Osteoblast (primary cell): ENCODE measurements at places on chromosomes 13 and 19. TPM values are rescaled to one million over a fixed set of nuclear protein-coding genes. Genes with fewer than 3 reads are reported as not detected.

SIGLEC7 gene
- not detected in 2 replicates for total RNA-seq

RGL3 gene
- 0.29 and 0.36 TPM in 2 replicates for total RNA-seq

KLHL26 gene
- 5.1 and 5.3 TPM in 2 replicates for total RNA-seq

GSX1 gene
- not detected in 2 replicates for total RNA-seq

SMARCA4 gene
- 52.2 and 52.8 TPM in 2 replicates for total RNA-seq

C19orf85 gene
- not detected in 2 replicates for total RNA-seq

MOB3A gene
- total RNA-seq, result 34.0 and 35.1 TPM in 2 replicates

LIPE gene
- 1.8 and 2.7 TPM in 2 replicates for total RNA-seq

FOSB gene
- 3.3 and 3.8 TPM in 2 replicates for total RNA-seq

CLEC4G gene
- total RNA-seq, result not detected in 2 replicates

ZNF763 gene
- total RNA-seq, result 2.5 and 2.9 TPM in 2 replicates

NCLN gene
- 37.7 and 39.4 TPM in 2 replicates for total RNA-seq

ACP5 gene
- total RNA-seq, result 0.59 and 2.5 TPM in 2 replicates

RNF113B gene
- not detected in 2 replicates for total RNA-seq

SERP2 gene
- total RNA-seq, result 5.8 and 6.5 TPM in 2 replicates

LSR gene
- total RNA-seq, result 0.29 and 0.36 TPM in 2 replicates

SHISA7 gene
- total RNA-seq, result not detected in 2 replicates

ANKRD24 gene
- 0.29 and 0.72 TPM in 2 replicates for total RNA-seq

CFD gene
- 8.3 and 19.9 TPM in 2 replicates for total RNA-seq

CCDC159 gene
- 4.0 and 8.0 TPM in 2 replicates for total RNA-seq

PSPC1 gene
- total RNA-seq, result 56.6 and 59.0 TPM in 2 replicates

NCAN gene
- total RNA-seq, result under 0.01 TPM in 1 of 2 replicates, not detected in the other

HPN gene
- total RNA-seq, result under 0.01 and 0.29 TPM in 2 replicates

ZNF730 gene
- total RNA-seq, result 0.72 and 1.2 TPM in 2 replicates

CCDC8 gene
- total RNA-seq, result 17.4 and 22.1 TPM in 2 replicates

STOML3 gene
- total RNA-seq, result not detected in 2 replicates

IQCN gene
- 2.5 and 3.5 TPM in 2 replicates for total RNA-seq

KLF5 gene
- 4.0 and 5.9 TPM in 2 replicates for total RNA-seq

SCN1B gene
- 4.7 and 5.6 TPM in 2 replicates for total RNA-seq

TFDP1 gene
- 48.6 and 56.8 TPM in 2 replicates for total RNA-seq

ATP12A gene
- under 0.01 TPM in 1 of 2 replicates, not detected in the other for total RNA-seq

CYP4F22 gene
- not detected in 2 replicates for total RNA-seq

SLC10A2 gene
- total RNA-seq, result not detected in 2 replicates

FLT3LG gene
- total RNA-seq, result 4.3 and 6.5 TPM in 2 replicates

PRR20E gene
- total RNA-seq, result not detected in 2 replicates

ZNF546 gene
- 8.7 and 8.8 TPM in 2 replicates for total RNA-seq

CALM3 gene
- 105 and 124 TPM in 2 replicates for total RNA-seq

MAP3K10 gene
- total RNA-seq, result 8.3 and 9.8 TPM in 2 replicates

PODNL1 gene
- total RNA-seq, result 4.0 and 6.5 TPM in 2 replicates

ZFP30 gene
- 19.2 and 24.2 TPM in 2 replicates for total RNA-seq

EDDM13 gene
- not detected in 2 replicates for total RNA-seq
